ENCODE measurements at places on chromosomes 7 and 10. TPM values are rescaled to one million over a fixed set of nuclear protein-coding genes. Genes with fewer than 3 reads are reported as not detected.
A peak's percentile ranks its signal among the peaks of the same experiment; 100 is the strongest.

Gene OGDHL
- total RNA-seq = not detected

Gene FGFR2
- 0.73 TPM for total RNA-seq

Gene ECHDC3
- 2.0 TPM for total RNA-seq

Gene MSMB
- not detected for total RNA-seq

Gene VWA2
- total RNA-seq = not detected

Gene SPDYE11
- total RNA-seq = not detected

Gene VAX1
- total RNA-seq = not detected

Gene PNLIP
- total RNA-seq = not detected

Gene MLXIPL
- not detected for total RNA-seq

Gene EGFR
- not detected for total RNA-seq

Gene EBLN1
- total RNA-seq = not detected

Gene FANK1
- total RNA-seq = not detected

- no peak for DNase-seq
- H3K4me1 ChIP-seq = no peaks in the 10 kb centered on the region
- no peaks in the 10 kb centered on the region for H3K27me3 ChIP-seq
- H3K27ac ChIP-seq = no peak overlapping the region
Measured at GRCh38 chr7:42527004-42527403, 290.0 kb upstream of the GLI3 start.

GRCh38 chr7:157484411-157485081 is 147.7 kb downstream of the DNAJB6 start:
- H3K4me1 ChIP-seq = no peaks in the 10 kb centered on the region
- no peak for DNase-seq
- no peak overlapping the region for H3K4me3 ChIP-seq
- H3K36me3 ChIP-seq = no peaks in the 10 kb centered on the region

DNA sequence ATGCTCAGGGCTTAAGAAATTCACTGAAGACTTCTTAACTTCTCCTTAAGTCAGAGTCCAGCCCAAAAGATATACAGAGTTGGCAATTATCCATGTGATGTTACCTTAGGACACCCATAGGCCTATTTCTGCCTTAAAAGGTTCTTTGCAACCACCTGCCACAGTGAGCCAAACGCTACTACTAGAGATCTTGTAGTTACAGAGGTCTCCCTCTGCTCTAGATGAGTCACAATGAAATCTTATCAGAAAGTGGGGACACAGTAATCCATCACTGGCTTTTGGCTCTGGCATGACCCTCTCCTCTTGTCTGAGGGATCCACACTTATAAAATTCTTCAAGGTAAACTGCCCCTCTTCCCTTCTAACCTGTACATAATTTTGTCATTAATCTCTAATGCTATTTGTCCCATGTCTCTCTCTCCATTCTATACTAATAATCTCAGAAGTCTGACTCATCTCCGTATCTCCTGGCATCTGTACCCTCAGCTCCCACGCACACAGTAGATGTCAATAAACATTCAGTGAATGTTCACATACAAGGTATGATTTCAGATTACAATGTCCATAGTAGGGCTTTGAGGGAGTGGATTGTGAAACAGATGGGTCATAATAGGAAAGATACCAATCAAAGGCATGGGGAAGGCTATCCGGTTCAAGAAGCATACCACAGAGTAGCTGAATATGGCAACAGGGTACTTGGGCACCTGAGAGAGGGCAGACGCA is 112.1 kb downstream of the SGMS1 start:
- peak overlapping the region; percentile 66 for H3K4me3 ChIP-seq
- H3K27ac ChIP-seq = peak overlapping the region; percentile 81
- no peaks in the 10 kb centered on the region for H3K36me3 ChIP-seq
- no peak for DNase-seq
- H3K27me3 ChIP-seq = no peaks in the 10 kb centered on the region
- H3K4me1 ChIP-seq = peaks cover 40% of the 10 kb centered on the region

- DNase-seq = no peak
- peaks cover 5% of the 10 kb centered on the region for H3K36me3 ChIP-seq
- H3K27ac ChIP-seq = no peak overlapping the region
- H3K27me3 ChIP-seq = no peaks in the 10 kb centered on the region
- H3K4me1 ChIP-seq = no peaks in the 10 kb centered on the region
- H3K4me3 ChIP-seq = no peak overlapping the region
Measured at GRCh38 chr7:67854221-67855178, 857.9 kb downstream of the TYW1 start.

GRCh38 chr7:143505838-143506237 is 28.2 kb downstream of the TAS2R41 start:
- no peak overlapping the region for H3K4me3 ChIP-seq
- no peaks in the 10 kb centered on the region for H3K36me3 ChIP-seq
- no peak overlapping the region for H3K27ac ChIP-seq

- H3K27ac ChIP-seq = peak overlapping the region; percentile 4
- peak overlapping the region; percentile 8 for H3K4me3 ChIP-seq
- H3K36me3 ChIP-seq = peaks cover 5% of the 10 kb centered on the region
- peaks cover 7% of the 10 kb centered on the region for H3K27me3 ChIP-seq
- no peak for DNase-seq
- H3K4me1 ChIP-seq = peaks cover 25% of the 10 kb centered on the region
Measured at GRCh38 chr10:88042160-88043100, 179.0 kb downstream of the PTEN start.

GRCh38 chr10:105714728-105715127 is 1073.6 kb downstream of the SORCS3 start:
- H3K27ac ChIP-seq = no peak overlapping the region
- H3K4me1 ChIP-seq = no peaks in the 10 kb centered on the region
- H3K4me3 ChIP-seq = no peak overlapping the region
- peaks cover 11% of the 10 kb centered on the region for H3K36me3 ChIP-seq
- DNase-seq = no peak

GRCh38 chr10:49633327-49634068 is 19.7 kb downstream of the CHAT start:
- H3K4me1 ChIP-seq = no peaks in the 10 kb centered on the region
- peak; percentile 44 for DNase-seq
- H3K27me3 ChIP-seq = peaks cover 17% of the 10 kb centered on the region
- no peaks in the 10 kb centered on the region for H3K36me3 ChIP-seq

DNA sequence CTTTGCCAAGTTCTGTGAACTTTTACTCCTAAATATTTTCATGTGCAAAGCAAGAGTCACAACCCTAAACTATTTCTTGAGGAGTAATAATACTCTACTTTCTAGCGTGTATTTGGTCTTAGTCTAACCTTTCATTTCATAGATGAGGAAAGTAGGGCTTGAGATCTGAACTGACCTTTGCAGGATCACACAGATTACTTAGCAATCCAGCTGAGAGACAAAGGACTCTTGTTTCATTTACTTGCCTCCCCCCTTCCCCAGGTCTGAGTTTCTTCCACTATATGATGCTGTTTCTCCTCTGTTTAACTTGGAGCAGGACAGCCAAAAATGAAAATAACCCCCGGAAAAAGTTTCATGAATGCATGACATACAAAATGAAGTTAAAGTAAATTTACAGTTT is 75.3 kb upstream of the PTN start:
- H3K4me3 ChIP-seq = no peak overlapping the region
- no peak overlapping the region for H3K27ac ChIP-seq

- no peak overlapping the region for H3K4me3 ChIP-seq
- H3K27me3 ChIP-seq = peaks cover 3% of the 10 kb centered on the region
- DNase-seq = no peak
- no peaks in the 10 kb centered on the region for H3K36me3 ChIP-seq
- H3K27ac ChIP-seq = no peak overlapping the region
Measured at GRCh38 chr10:46517541-46517940, 38.9 kb downstream of the GPRIN2 start.

DNA sequence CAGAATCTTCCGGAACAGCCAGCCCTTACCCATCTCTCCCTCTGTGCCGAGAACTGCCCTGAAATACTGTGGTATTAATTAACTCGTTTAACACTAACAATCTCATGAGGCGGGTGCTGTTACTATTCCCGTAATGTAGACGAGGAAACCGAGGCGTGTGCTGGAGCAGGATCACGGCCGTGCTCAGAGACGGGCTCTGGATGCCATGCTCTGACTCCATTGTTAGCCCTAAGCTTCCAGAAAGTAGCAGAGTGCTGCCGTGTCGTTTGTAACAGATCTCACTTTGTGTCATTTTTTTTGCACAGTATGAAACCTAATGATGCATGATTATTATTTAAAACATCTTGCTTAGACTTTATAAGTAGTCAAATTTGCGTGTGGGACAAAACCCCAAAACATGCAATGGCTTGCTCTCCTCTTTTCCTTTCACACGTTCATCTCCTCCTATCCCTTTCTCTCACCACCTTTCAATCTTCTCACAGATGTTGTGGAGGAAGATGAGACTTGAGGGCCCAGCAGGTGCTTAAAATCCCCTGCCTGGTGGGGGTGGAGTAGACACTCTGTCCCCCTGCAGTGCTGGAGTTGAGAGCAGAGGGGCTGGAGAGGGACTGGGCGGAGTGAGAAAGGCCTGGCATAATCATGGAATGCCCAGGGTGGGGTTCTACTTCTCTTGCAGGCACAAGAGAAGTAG is 482 bp upstream of the ACTR3C start:
- peak overlapping the region; percentile 99 for H3K27ac ChIP-seq
- H3K4me1 ChIP-seq = peaks cover 41% of the 10 kb centered on the region
- DNase-seq = no peak

DNA sequence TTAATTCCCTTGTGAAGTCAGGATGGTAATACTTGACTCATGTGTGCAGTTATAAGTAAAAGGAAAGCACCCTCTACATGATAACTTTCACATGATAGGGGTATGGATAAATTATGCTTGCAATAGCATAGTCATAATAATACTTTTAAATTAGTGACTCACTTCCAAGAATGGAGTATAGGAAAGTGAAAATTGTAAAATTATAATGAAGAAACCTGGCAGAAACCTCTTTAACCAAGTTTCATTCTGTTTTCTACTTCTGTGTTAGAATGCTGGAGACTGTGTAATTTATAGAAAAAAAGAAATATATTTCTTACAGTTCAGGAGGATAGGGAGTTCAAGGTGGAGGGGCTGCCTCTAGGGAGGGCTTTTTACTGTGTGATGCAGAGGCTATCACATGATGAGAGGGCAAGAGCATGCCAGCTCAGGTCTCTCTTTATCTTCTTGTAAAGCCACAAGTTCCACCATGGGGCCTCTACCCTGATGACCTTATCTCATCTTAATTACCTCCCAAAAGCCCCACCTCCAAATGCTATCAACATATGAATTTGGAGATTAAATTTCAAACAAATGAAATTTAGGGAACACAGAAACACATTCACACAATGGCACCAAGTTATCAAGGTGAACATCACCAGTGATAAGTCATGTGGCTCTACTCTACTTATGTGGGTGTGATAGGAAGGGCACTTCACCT is 43.2 kb downstream of the HDAC9 start:
- peak overlapping the region; percentile 26 for H3K4me3 ChIP-seq
- H3K27ac ChIP-seq = peak overlapping the region; percentile 15
- no peaks in the 10 kb centered on the region for H3K36me3 ChIP-seq

DNA sequence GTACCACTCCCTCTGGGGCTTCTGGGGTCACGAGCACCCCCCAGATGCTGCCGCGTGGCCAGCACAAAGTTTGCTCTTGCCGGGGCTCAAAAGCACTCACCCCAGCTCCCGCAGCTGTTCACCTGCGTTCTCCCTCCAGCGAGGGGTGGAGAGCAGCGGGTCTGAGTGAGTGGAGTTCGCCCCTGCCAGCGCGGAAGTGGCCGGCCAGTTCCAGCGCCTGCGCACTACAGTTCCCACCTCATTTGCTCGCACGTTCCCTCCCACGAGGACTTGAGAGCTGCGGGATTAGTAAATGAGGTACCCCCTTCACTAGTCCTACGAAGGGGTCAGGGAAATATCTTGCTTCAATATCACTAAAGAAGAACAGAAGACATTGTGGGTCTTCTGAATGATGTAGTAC is 24.3 kb upstream of the LRRC72 start:
- no peaks in the 10 kb centered on the region for H3K36me3 ChIP-seq
- H3K27ac ChIP-seq = no peak overlapping the region
- H3K27me3 ChIP-seq = peaks cover 6% of the 10 kb centered on the region
- no peaks in the 10 kb centered on the region for H3K4me1 ChIP-seq
- no peak for DNase-seq

GRCh38 chr7:72211175-72211574 is 201.0 kb downstream of the CALN1 start:
- no peak overlapping the region for H3K27ac ChIP-seq
- DNase-seq = no peak
- H3K4me1 ChIP-seq = no peaks in the 10 kb centered on the region
- H3K4me3 ChIP-seq = no peak overlapping the region
- H3K27me3 ChIP-seq = peaks cover 6% of the 10 kb centered on the region

GRCh38 chr7:80612880-80613279 is 25.6 kb upstream of the CD36 start:
- peaks cover 10% of the 10 kb centered on the region for H3K36me3 ChIP-seq
- no peaks in the 10 kb centered on the region for H3K4me1 ChIP-seq
- DNase-seq = no peak
- no peak overlapping the region for H3K27ac ChIP-seq
- no peaks in the 10 kb centered on the region for H3K27me3 ChIP-seq
- H3K4me3 ChIP-seq = no peak overlapping the region

- DNase-seq = no peak
- no peak overlapping the region for H3K4me3 ChIP-seq
- no peaks in the 10 kb centered on the region for H3K36me3 ChIP-seq
- H3K4me1 ChIP-seq = no peaks in the 10 kb centered on the region
- H3K27ac ChIP-seq = no peak overlapping the region
- H3K27me3 ChIP-seq = no peaks in the 10 kb centered on the region
Measured at GRCh38 chr7:122018032-122018431, 126.0 kb downstream of the AASS start.

DNA sequence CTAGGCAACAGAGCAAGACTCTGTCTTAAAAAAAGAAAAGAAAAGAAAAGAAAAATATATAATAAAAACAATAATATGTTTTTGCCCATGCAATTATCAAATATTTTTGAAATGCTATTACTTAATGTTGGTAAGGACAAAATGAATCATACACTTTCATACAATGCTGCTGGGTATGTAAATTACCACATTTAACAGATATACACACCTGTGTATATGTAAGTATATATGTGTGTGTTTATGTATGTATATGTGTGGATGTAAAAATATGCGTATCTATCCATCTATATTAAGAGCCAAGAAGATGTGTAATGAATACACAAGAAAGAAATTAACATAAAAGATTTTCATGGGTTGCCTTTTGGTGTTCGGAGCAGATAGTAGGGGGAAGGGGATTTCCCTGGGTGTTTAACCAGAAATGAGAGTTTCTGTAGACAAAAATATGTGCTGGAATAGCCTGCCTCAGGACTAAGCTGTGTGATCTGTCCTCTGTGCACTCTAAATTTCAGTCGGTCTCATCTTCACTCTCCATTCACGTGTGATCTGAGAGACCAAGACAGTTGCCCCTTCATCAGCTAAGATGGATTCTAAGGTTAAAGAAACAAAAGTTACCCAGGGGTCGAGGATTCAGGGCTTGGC is 61.2 kb downstream of the PRKCQ start:
- H3K36me3 ChIP-seq = peaks cover 4% of the 10 kb centered on the region
- no peaks in the 10 kb centered on the region for H3K27me3 ChIP-seq
- DNase-seq = no peak
- peak overlapping the region; percentile 41 for H3K4me3 ChIP-seq
- H3K4me1 ChIP-seq = peaks cover 71% of the 10 kb centered on the region
- peak overlapping the region; percentile 60 for H3K27ac ChIP-seq

- no peak overlapping the region for H3K4me3 ChIP-seq
- no peak for DNase-seq
- H3K36me3 ChIP-seq = no peaks in the 10 kb centered on the region
- H3K27ac ChIP-seq = no peak overlapping the region
- no peaks in the 10 kb centered on the region for H3K4me1 ChIP-seq
Measured at GRCh38 chr10:107081644-107082043, 82.9 kb downstream of the SORCS1 start.

Measured in natural killer cell treated with Interleukin-12 subunit alpha and Interleukin-12 subunit beta and Interleukin-15 and Interleukin-18, amount 100 ng/mL, for 72 hours (primary cell).